Activated naive CD8-positive, alpha-beta T cell treated with anti-CD3 and anti-CD28 coated beads, Interleukin-2, amount 10 ng/mL, durations not matched to agents 7 days and 5 days (primary cell): ENCODE measurements at places on chromosomes 13 and 19.

- no peak for DNase-seq
- H3K4me1 ChIP-seq = no peaks in the 10 kb centered on the region
- no peaks in the 10 kb centered on the region for H3K27me3 ChIP-seq
Observed at GRCh38 chr13:69108486-69108885, 999.1 kb upstream of the ATXN8OS start.

DNA sequence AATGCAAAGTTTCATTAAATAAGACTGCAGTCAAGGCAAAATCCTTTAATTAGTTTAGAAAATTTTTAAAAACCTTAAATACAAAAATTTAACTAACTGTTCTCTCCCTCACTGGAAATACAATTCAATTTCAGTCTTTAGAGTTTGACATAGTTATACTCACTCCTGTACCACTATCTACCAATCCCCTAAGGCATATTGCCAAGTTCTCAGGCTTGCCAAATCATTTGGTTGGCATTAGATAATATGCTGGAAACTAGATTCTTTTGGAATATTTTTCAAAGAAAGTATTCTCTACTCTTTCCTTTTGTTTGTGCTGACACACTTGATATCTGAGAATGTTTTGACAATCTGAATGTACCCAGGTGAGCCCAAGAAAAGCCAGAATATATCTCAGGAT is 77.2 kb downstream of the TSC22D1 start:
- H3K36me3 ChIP-seq = peaks cover 4% of the 10 kb centered on the region
- H3K4me1 ChIP-seq = peaks cover 2% of the 10 kb centered on the region
- no peak overlapping the region for H3K27ac ChIP-seq
- no peaks in the 10 kb centered on the region for H3K27me3 ChIP-seq
- no peak for DNase-seq

GRCh38 chr13:51034906-51035305 is 76.2 kb downstream of the C13orf42 start:
- H3K36me3 ChIP-seq = no peaks in the 10 kb centered on the region
- peaks cover 7% of the 10 kb centered on the region for H3K27me3 ChIP-seq
- no peak overlapping the region for H3K27ac ChIP-seq
- no peak for DNase-seq
- no peak overlapping the region for H3K4me3 ChIP-seq

- H3K27me3 ChIP-seq = no peaks in the 10 kb centered on the region
- H3K27ac ChIP-seq = no peak overlapping the region
- no peak for DNase-seq
- no peaks in the 10 kb centered on the region for H3K4me1 ChIP-seq
- no peaks in the 10 kb centered on the region for H3K36me3 ChIP-seq
Observed at GRCh38 chr13:87198371-87198770, 472.8 kb upstream of the SLITRK5 start.

- DNase-seq = no peak
- peaks cover 3% of the 10 kb centered on the region for H3K27me3 ChIP-seq
- H3K36me3 ChIP-seq = peaks cover 8% of the 10 kb centered on the region
- no peak overlapping the region for H3K27ac ChIP-seq
- H3K4me3 ChIP-seq = no peak overlapping the region
Observed at GRCh38 chr13:51524312-51524711, 60.0 kb upstream of the WDFY2 start.

- H3K27me3 ChIP-seq = peaks cover 5% of the 10 kb centered on the region
- no peak overlapping the region for H3K27ac ChIP-seq
- H3K4me3 ChIP-seq = no peak overlapping the region
- DNase-seq = no peak
- H3K4me1 ChIP-seq = no peaks in the 10 kb centered on the region
Observed at GRCh38 chr19:2727640-2727944, 6.4 kb upstream of the DIRAS1 start.

DNA sequence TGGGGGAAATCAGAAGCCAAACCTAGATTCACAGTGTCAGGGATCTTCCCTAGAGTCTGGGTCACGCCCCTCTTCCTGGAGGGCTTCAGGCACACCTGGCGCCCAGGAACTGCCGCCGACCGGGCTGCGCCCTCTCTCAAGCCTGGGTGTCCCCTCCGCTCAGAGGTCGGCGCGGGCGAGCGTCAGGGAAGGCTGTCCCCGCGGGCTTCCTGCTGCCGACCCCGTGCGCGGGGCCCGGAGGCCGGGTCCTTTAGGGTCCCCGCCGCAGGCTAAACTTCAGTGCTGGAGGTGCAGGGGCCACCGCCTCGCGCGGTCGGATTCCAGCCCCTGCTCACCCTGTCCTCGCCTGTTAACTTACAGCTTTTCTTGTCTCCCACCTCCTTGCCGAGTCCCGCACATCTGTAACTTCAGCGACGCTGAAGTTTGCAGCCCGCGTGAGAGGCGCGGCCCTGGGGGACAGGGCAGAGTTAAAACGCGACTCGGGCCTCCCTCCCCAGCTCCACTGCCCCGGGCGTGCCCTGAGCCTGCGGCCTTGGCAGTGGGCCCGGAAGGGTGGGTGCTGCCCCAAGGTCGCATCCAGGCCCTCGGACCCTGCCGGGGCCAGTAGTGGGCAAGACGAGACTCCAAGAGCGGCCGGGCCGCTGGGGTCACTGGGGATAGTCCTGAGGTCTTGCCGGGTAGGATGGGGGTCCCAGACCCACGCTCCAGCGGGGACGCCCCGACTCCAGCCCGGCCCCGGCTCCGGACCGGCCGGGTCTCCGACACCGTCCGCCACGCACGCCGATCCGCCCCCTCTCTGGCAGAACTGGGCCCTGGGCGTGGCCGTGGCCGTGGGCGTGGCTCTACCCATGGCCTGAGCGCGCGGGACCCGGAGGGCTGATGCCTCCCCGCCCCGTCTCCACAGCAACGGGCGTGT is 95.6 kb upstream of the ZNF98 start:
- no peaks in the 10 kb centered on the region for H3K4me1 ChIP-seq
- H3K36me3 ChIP-seq = peaks cover 2% of the 10 kb centered on the region
- no peak overlapping the region for H3K27ac ChIP-seq

GRCh38 chr13:29676535-29676934 is 81.0 kb upstream of the SLC7A1 start:
- H3K27me3 ChIP-seq = peaks cover 5% of the 10 kb centered on the region
- H3K36me3 ChIP-seq = no peaks in the 10 kb centered on the region
- no peak overlapping the region for H3K4me3 ChIP-seq
- no peak for DNase-seq
- H3K27ac ChIP-seq = no peak overlapping the region

GRCh38 chr13:76936763-76937162 is 11.5 kb upstream of the ACOD1 start:
- peaks cover 8% of the 10 kb centered on the region for H3K27me3 ChIP-seq
- H3K36me3 ChIP-seq = no peaks in the 10 kb centered on the region
- no peak for DNase-seq
- no peak overlapping the region for H3K4me3 ChIP-seq
- H3K27ac ChIP-seq = no peak overlapping the region

- DNase-seq = no peak
- H3K27ac ChIP-seq = no peak overlapping the region
- peaks cover 15% of the 10 kb centered on the region for H3K27me3 ChIP-seq
- H3K36me3 ChIP-seq = no peaks in the 10 kb centered on the region
- H3K4me3 ChIP-seq = no peak overlapping the region
Observed at GRCh38 chr13:33108620-33109019, 92.4 kb downstream of the KL start.

DNA sequence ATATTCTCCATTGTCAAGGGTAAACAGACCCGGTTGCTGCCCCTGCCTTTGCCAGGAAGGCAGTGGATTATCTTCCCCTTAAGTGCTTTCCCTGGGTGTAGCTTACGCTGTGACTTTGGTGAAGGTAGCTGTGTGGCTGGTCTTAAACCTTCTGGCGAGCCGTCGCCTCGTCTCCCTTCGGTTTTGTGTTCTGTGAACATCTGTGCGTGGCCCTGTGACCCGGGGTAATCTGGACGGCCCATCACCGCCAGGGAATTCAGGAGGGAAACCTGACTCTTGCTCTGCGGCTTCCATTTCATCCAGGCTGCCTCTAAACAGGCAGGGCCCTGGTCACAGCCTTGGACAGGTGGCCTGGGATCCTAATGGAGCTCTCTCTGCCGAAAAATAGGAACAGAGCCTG is 78.7 kb downstream of the SHISA2 start:
- peak overlapping the region; percentile 72 for H3K4me3 ChIP-seq
- no peaks in the 10 kb centered on the region for H3K36me3 ChIP-seq
- DNase-seq = no peak
- H3K27ac ChIP-seq = peak overlapping the region; percentile 83
- H3K4me1 ChIP-seq = peaks cover 40% of the 10 kb centered on the region

DNA sequence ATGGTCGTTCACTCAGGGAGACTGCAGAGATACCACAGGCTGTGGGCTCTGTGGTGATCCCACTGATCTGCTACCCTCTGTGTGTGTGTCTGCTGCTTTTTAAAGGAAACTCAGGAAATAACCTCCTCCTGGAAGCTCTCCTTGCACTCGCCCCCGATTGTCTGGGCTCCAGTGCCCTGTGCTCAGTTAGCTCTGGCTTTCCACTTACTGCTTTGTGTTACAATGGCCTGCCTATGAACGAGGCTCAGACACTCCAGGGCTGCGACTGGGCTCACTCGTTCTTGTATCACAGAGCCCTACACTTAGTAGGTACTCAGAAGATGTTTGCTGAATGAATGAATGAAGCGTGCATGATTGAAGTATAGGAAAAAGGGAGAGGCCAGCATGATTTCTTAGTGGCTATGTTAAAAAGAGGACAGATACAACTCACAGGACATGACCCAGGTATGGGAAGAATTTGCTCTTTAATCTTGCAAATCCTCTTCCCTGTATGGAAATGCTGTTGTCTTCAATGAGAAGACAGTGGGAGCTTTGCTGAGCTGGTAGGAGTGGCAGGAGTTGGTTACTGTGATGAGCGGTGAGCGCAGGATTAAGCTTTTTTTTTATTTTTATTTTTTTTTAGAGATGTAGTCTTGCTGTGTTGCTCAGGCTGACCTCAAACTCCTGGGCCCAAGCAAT is 26.4 kb downstream of the B3GLCT start:
- H3K27me3 ChIP-seq = no peaks in the 10 kb centered on the region
- no peaks in the 10 kb centered on the region for H3K36me3 ChIP-seq
- H3K27ac ChIP-seq = peak overlapping the region; percentile 47
- peaks cover 16% of the 10 kb centered on the region for H3K4me1 ChIP-seq

GRCh38 chr19:46442808-46443450 is 14.2 kb upstream of the PNMA8C start:
- H3K27me3 ChIP-seq = peaks cover 11% of the 10 kb centered on the region
- no peak for DNase-seq
- no peaks in the 10 kb centered on the region for H3K36me3 ChIP-seq
- H3K4me3 ChIP-seq = no peak overlapping the region

- no peak for DNase-seq
- peaks cover 18% of the 10 kb centered on the region for H3K36me3 ChIP-seq
- no peak overlapping the region for H3K4me3 ChIP-seq
- peaks cover 3% of the 10 kb centered on the region for H3K27me3 ChIP-seq
- H3K27ac ChIP-seq = no peak overlapping the region
- peaks cover 10% of the 10 kb centered on the region for H3K4me1 ChIP-seq
Observed at GRCh38 chr13:51526202-51526601, 58.1 kb upstream of the WDFY2 start.

DNA sequence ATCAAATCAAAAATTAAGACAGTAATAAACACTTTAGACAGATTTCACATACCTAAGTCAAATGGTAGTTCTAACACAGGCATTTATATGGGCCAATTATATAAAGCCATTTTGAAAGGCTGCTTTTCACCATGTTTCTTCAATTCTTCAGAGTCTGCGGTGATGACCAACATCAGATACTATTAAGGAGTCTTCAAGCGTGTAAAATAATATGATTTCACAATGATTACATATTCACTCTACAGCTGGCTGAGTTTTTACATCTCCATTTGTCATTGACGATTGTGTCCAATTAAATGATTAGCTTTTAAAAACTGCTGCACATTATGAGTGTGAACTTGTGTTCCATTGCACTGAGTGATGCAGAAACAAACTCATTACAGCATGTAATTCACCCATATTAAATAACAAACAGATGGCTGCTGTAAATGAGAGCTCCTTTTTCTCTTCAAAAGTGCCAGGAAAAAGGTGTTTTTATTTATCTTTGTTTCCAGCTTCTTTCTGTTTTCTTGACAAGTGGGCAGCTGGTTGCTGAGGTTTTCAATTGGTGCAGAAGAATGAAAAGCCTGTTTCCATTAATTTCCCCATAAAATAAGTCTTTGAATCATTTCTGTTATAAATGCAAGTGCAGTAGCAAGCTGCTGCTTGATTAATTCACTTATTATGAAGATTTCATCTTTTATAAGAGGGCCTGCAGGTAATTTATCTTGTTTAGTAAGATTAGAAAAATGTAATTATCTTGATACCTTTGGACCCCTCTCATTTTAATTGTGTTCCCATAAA is 676.1 kb upstream of the KLHL1 start:
- H3K4me3 ChIP-seq = no peak overlapping the region
- no peaks in the 10 kb centered on the region for H3K27me3 ChIP-seq
- DNase-seq = no peak
- no peaks in the 10 kb centered on the region for H3K36me3 ChIP-seq

- peaks cover 3% of the 10 kb centered on the region for H3K4me1 ChIP-seq
- H3K27ac ChIP-seq = no peak overlapping the region
- H3K27me3 ChIP-seq = no peaks in the 10 kb centered on the region
- H3K4me3 ChIP-seq = no peak overlapping the region
- no peak for DNase-seq
- H3K36me3 ChIP-seq = peaks cover 32% of the 10 kb centered on the region
Observed at GRCh38 chr13:114244637-114245036, 9.9 kb downstream of the CDC16 start.

DNA sequence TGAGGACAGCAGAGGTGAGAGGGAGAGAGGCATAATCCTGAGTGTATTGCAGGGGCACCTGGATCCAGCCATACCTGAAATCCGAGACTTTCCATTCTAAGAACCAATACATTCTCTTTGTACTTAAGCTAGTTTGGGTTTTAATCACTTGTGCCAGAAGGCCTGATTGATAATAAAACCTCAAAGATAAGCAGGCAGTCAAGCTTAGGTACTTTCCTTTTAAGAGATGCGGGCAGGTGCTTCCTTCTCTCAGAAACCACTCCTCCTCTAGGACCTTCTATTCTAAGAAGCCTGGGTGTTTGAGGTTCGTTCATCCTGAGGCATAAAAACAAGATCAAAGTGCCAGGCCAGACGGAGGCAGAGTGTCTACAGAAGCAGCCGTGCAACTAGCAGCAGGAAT is 22.2 kb downstream of the FAM187B start:
- H3K27ac ChIP-seq = peak overlapping the region; percentile 97
- peaks cover 6% of the 10 kb centered on the region for H3K36me3 ChIP-seq
- no peaks in the 10 kb centered on the region for H3K27me3 ChIP-seq
- DNase-seq = no peak
- H3K4me3 ChIP-seq = peak overlapping the region; percentile 81
- H3K4me1 ChIP-seq = peaks cover 68% of the 10 kb centered on the region

DNA sequence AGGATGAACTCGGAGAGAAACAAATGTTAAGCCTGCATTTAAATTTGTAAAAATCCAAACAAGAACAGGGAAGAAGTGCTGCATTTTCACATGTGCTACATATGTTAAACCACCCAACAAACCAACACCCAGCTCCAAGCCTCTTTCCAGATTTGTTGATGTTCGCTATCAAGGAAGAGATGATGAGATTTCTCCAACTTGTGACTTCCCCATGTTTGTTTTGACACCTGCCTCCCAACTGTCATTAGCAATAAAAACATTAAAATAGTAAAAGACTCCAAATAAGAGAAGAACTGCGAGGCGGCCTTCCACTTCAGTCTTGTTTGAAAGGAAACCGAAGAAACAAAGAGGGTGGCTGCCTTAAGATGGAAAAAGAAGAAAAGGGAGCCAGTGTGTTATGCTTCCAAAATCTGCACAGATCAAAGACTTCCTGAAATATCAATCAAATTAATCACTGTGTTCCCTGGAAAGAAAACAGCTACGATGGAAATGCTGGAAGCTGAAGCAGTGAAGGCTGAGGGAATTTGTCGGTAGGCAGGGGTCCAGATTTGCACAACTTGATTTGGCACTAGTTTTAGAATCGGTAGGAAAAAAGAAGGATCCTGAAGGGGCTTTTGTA is 14.0 kb upstream of the GGACT start:
- peaks cover 29% of the 10 kb centered on the region for H3K36me3 ChIP-seq
- H3K4me1 ChIP-seq = peaks cover 3% of the 10 kb centered on the region
- no peak overlapping the region for H3K27ac ChIP-seq
- no peaks in the 10 kb centered on the region for H3K27me3 ChIP-seq
- H3K4me3 ChIP-seq = no peak overlapping the region
- no peak for DNase-seq
